Activated CD4-positive, alpha-beta T cell treated with anti-CD3 and anti-CD28 coated beads for 36 hours (primary cell): ENCODE measurements at places on chromosomes 3 and 15. TPM values are rescaled to one million over a fixed set of nuclear protein-coding genes. Genes with fewer than 3 reads are reported as not detected.

- H3K27me3 ChIP-seq, result peaks cover 30% of the 10 kb centered on the region
- H3K4me3 ChIP-seq, result no peak overlapping the region
- H3K4me1 ChIP-seq, result no peaks in the 10 kb centered on the region
- no peak overlapping the region for H3K27ac ChIP-seq
Observed at GRCh38 chr15:66866656-66867055, 164.6 kb downstream of the SMAD6 start.

DNA sequence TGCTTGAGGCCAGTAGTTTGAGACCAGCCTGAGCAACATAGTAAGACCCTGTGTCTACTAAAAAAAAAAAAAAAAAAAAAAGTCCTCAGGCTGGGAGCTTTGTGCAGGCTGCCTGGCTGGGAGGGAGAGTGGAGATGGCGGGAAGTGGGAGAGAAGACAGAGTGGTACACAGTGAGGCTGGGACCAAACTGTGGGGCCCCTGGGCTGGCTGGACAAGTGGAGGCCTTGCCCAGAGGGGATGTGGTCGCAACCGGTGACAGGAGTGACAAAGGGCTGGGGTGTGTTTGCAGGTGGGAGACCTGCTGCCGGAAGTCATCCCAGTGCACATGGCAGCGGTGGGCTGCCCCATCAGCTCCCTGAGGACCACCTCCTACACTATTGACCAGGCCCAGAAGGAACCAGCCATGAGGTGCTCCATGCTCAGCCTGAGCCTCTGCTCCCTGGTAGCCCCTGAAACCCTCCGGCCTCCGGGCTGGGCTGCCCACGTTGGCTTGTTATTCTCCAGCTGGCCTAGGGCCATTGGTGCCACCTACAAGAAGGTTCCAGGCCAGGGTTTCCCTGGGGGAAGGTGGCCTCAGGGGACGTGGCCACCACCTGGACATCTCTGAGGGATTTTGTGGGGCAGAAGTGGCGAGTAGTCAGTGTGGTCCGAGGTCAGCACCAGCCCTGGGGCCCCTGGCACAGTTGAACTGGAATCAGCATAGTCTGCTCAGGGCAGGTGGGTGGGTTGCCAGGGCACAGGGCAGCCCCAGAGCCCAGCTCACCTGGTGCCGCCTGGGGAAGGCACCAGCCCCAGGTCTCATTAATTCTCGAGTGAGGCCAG is 22.7 kb downstream of the ACAA1 start:
- no peaks in the 10 kb centered on the region for H3K36me3 ChIP-seq
- H3K4me3 ChIP-seq, result no peak overlapping the region
- no peaks in the 10 kb centered on the region for H3K4me1 ChIP-seq
- no peaks in the 10 kb centered on the region for H3K27me3 ChIP-seq
- no peak for DNase-seq

GRCh38 chr15:52383100-52383588 is 87.5 kb upstream of the MYO5C start:
- H3K36me3 ChIP-seq, result peaks cover 23% of the 10 kb centered on the region
- H3K4me3 ChIP-seq, result no peak overlapping the region
- no peak for DNase-seq
- peaks cover 28% of the 10 kb centered on the region for H3K4me1 ChIP-seq

DNA sequence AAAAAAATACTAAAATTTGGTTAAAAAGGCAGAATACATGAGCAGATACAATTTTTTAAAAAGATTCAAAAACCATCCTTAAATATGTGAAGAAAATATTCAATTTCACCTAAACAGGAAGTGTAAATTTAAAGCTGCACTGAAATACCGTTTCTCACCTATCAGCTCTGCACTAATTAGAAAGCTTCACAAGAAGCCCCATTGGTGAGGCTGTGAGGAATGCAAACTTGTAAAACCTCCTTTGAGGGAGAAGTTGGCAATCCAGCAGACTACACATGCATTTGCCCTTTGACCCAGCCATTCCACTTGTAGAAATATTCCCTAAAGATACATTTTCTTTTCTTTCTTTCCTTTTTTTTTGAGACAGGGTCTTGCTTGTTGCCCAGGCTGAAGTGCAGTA is 18.8 kb downstream of the BLM start:
- no peak overlapping the region for H3K27ac ChIP-seq
- no peaks in the 10 kb centered on the region for H3K27me3 ChIP-seq
- no peak overlapping the region for H3K4me3 ChIP-seq
- no peak for DNase-seq
- peaks cover 41% of the 10 kb centered on the region for H3K36me3 ChIP-seq
- H3K4me1 ChIP-seq, result peaks cover 21% of the 10 kb centered on the region

DNA sequence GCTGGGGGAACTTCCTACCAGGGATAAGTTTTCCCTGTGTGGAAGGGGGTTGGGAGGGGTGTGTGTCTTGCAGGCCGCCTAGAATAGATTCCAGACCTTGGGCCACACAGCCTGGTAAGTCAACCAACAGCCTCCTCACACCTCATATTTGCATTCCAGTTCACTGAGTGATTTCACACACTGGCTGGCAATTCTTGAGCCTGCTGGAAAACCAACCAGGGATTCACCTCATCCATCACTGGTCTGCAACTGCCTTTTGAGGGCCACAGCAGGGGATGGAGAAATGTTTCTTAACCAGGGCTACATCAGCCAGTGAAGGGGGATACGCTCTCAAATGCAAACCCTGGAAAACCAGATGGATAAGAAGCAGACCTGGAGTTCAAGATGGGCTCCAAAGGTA is 2.0 kb downstream of the FSTL1 start:
- H3K4me3 ChIP-seq, result no peak overlapping the region
- no peaks in the 10 kb centered on the region for H3K36me3 ChIP-seq
- H3K27me3 ChIP-seq, result peaks cover 40% of the 10 kb centered on the region
- H3K4me1 ChIP-seq, result peaks cover 5% of the 10 kb centered on the region
- H3K27ac ChIP-seq, result no peak overlapping the region

DNA sequence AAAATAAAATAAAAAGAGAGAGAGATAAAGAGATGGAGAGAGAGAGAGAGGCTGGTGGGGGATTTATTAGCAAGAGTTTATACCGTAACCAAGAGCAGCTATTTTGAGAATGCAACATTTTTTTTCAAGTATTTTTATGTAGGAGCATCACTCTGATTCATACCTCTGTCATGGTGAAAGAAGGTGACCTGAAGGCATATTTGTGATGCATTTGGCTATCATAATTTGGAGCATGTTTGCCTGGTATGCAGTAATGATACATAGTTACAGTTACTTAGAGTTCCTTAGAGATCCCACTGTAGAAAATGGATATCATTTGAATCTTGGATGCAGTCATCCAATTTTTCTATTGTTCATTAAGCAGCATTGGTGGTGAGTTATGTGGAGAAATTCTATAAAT is 1472.4 kb downstream of the SI start:
- no peak for DNase-seq
- no peaks in the 10 kb centered on the region for H3K36me3 ChIP-seq
- H3K4me1 ChIP-seq, result no peaks in the 10 kb centered on the region

ACY1 gene
- 61.5 TPM for total RNA-seq

A4GNT gene
- total RNA-seq, result not detected

HRG gene
- total RNA-seq, result 0.11 TPM

DOCK3 gene
- total RNA-seq, result 2.5 TPM
